ENCODE measurements at places on chromosomes 16 and 17.

DNA sequence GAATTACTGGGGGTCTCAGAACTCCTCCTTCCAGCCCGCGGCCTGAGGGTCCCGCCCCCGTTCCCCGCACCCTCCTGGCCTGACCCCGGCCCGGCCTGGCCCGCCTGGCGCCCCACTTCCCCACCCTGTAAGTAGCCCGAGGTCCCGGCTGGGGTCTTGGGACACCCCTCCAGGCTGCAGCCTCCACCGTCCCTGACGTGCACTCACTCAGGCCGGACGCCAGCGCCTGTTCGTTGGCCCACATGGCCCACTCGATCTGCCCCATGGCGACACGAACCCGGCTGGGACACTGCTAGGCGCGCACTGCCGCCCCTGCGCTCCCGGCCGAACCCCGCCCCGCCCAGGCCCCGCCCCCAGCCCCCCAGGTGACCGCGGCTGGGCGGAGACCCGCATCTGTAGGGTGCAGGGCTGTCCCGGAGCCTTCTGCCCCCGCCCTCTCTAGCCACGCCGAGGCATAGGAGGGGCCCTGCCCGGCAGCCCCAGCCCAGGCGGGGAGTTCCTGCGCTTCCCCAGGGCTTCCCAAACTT lies at the start of gene CYBA:
Gene CYBA, minus strand, starts transcription at position 305 of the 527 bp plus-strand sequence. Its CDS starts 40 bp downstream, at position 265.
- no peak for DNase-seq

- no peak for DNase-seq
Observed at GRCh38 chr17:65194670-65195334, 57.6 kb downstream of the RGS9 start.

DNA sequence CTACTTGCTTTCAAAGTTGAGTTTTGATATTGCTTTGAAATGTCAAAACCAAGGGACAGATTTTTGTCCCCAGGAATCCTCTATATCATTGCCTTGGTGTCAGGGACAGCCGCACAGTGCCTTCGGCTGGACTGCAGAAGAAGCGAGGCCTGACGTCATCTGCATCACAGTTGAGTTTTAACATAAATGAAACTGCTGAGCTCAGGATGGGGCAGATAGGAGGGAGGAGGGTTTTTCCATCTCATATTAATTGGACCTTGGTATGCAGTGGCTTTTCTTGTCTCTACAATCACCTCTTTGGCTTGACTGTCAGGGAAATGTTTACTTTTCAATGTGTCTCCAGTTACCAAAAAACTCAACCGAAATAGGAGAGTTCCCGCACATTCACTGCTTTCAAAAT lies 111.3 kb downstream of the AATF start:
- no peak for DNase-seq

- no peak for DNase-seq
Observed at GRCh38 chr16:14061732-14062259, 9.3 kb upstream of the MRTFB start.

DNA sequence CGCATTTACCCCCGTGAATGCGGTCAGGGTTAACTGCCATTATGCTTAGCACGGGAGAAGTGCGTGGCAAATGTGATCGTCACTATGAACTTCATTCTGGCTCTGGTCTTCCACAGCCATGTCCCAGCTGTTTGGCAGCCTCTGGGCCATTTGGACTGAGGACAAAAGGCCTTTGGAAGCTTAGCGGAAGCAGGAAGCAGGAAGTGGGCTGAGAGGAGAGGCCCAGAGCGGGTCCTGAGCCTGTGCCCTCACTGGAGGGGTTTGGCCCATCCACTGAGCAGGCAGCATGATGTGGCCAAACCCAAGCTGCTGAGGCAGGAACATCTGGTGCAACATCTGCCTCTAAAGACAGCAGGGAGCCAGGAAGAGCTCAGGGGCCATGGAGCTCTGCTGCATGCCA lies 345.9 kb downstream of the C16orf95 start:
- no peak for DNase-seq

- DNase-seq: no peak
Observed at GRCh38 chr17:80773243-80773991, 218.2 kb upstream of the CHMP6 start.

DNA sequence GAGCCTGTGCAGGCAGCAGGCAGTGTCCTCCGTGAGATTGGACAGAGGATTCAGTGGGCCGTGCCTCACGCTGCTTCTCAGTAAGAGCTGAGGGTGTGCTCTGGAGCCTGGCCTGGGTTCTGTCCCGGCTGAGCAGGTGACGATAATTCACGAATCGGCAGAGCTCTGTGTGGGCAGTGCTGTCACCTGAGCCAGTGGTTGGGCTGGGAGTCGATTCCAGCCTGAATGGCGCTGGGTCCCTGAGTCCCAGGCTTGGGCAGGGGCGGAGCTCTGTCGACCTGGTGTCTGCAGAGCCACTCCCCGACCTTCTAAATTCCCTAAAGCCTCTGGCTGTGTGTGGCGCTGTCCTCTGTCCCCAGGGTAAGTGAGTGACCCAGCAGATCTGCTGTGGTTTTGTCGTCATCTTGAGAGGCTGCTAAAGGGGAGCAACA lies 8.4 kb downstream of the ACSF3 start:
- no peak for DNase-seq

DNA sequence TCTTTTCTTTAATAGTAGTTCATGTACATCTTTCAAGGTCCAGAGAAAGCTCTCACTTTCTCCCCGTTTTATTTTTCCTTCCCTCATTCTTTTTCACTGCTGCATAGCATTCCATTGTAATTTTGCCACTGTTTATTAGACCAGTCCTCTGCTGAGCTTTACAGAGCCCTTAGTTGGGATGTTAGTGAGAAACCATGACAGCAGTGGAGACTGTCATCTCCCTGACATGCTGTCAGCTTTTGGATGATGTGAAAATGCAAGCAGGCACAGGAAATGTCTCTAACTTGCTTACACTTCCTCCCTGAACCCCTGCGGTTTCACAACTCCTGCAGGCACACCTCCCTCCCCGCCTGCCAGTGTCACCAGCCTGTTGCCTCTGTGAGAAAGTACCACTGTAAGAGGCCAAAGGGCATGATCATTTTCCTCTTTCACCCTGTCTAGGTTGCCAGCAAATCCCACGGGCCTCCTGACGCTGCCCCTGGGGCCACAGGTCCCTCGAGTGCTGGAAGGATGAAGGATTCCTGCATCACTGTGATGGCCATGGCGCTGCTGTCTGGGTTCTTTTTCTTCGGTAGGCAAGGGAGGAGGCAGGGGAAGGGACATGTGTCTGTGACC lies at the start of gene ITGAL:
Gene ITGAL, plus strand, starts transcription at position 415 of the 615 bp plus-strand sequence. Its CDS starts 96 bp downstream, at position 511.
- no peak for DNase-seq

DNA sequence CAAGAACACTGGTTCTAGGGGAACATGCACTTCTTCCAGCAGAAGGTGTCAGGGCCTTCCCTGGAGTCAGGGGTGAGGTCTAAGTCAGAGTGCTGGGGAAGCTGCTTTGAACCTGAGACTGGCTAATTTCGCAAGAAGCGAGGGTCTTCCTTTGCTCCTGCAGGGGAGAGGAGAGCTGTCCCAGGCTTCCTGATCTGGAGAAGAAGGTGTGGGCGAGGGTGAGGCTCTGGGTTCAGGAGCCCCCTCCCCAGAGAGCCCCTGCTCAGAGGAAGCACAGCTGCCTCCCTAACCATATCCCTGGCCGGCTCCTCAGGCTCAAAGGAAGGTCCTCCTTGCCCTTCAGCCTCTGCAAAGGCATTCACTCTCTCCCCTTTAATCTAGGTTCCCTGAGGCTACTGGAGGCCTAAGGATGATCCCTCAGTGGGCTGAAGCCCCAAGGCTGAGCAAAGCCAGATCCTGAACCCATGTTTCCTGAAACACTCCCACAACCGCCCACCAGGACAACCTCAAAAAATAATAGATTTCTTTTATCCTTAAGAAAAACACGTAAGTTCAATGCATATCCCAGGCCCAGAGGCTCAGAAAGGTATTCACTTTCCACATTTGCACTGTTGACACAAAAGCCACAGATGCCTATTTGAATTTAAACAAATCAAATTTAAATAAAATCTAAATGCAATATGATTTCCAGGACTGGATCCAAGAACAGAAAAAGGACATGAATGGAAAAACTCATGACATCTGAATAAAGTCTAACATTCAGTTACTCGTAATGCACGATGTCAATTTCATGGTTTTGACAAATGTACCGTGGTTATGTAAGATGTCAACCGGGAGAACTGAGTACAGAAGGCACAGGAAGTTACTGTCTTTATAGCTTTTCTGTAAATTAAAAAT lies 71.5 kb upstream of the RCVRN start:
- DNase-seq: no peak

DNA sequence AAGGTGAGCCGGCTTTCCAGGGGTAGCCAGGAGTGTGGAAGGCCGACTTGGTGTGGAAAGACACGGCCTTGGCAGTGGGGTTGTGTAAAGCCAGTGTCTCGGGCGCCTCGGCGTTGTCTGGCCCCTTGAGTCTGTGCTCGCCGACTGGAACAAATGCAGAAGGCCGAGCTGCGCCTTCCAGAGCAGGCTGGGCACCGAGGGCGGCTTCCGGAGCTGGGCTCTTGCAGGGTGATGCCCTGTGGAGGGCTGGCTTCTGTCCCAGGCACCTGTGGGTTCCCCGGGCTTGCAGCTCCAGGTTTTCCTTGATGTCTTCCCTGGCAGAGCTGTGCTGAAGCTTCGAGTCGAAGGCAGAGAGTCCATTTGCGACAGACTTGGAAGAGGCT lies 8.0 kb downstream of the ZNF750 start:
- no peak for DNase-seq

- DNase-seq: no peak
Observed at GRCh38 chr16:74922150-74923138, 62.5 kb downstream of the WDR59 start.

- DNase-seq: no peak
Observed at GRCh38 chr16:67441907-67442306, 11.0 kb downstream of the HSD11B2 start.

- no peak for DNase-seq
Observed at GRCh38 chr17:61363601-61364462, 35.8 kb upstream of the TBX2 start.

Data from kidney capillary endothelial cell (primary cell).